Activated naive CD4-positive, alpha-beta T cell treated with Interleukin-2 at 50 U/mL for 16 hours (primary cell): ENCODE measurements at places on chromosomes 7 and 10.

GRCh38 chr10:1270490-1270889 lies 214.3 kb downstream of the WDR37 start:
- no peak for DNase-seq

- DNase-seq = no peak
Observed at GRCh38 chr10:33337326-33337957, 3.0 kb upstream of the NRP1 start.

DNA sequence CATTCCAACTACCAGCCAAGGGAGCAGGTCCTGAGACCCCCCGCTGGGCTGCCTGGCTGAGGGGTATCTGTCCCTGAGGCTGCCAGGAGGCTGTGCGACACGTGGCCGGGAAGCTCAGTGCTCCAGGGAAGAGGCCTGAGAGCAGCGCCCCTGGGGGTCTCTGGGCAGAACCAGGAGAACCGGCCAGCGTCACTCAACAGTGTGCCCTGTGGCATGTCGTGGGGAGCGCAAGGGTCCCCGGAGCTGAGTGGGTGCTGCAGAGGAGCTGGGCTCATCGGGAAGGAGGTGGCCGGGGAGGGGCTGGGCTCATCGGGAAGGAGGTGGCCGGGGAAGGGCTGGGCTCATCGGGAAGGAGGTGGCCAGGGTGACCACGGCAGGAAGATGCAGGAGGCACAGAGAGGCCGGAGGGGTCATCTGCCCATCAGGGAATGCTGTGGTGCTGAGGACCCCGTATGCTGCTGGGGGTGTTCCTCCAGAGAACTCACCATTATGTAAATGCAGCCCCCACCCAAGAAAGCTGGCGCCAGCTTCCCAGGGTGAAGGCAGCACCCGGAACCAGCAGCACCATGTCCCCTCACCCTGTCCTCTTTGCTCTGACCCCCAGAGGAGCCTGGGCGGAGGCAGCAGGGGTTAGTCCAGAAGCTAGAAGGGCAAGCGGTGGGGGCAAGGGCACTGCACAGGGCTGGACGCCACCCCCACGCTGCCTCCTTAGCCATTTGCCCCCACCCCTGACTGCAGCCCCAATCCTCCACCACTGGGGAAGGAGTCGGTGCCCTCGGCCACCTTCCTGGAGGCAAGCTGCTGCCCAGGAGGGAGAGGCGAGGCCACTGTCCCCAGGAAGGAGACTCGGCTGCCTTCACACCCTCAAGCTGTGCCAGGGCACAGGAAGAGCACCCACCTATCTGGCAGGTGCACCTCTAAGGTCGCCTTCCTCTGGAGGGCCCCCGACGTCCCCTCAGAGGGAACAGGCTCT lies 33.3 kb downstream of the CALML3 start:
- DNase-seq = no peak

DNA sequence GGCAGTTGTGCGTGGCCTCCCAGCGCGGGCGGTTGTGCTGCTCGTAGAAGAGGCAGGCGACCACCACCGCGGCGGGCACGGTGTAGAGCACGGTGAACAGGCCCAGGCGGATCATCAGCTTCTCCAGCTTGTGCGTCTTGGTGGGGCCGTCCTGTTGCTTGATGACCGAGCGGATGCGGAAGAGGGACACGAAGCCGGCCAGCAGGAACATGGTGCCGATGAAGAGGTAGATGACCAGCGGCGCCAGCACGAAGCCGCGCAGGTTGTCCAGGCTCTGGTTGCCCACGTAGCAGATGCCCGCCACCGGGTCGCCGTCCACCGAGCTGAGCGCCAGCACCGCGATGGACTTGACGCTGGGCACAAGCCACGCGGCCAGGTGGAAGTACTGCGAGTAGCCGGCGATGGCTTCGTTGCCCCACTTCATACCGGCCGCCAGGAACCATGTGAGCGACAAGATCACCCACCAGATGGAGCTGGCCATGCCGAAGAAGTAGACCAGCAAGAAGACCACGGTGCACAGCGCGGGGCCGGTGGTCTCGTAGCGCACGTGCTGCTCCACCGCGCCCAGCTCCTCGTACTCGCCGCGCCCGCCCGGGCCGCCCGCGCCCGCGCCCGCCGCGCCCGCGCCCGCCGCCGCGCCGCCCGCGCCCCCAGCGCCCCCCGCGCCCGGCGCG lies 2.2 kb downstream of the FZD8 start:
- no peak for DNase-seq

DNA sequence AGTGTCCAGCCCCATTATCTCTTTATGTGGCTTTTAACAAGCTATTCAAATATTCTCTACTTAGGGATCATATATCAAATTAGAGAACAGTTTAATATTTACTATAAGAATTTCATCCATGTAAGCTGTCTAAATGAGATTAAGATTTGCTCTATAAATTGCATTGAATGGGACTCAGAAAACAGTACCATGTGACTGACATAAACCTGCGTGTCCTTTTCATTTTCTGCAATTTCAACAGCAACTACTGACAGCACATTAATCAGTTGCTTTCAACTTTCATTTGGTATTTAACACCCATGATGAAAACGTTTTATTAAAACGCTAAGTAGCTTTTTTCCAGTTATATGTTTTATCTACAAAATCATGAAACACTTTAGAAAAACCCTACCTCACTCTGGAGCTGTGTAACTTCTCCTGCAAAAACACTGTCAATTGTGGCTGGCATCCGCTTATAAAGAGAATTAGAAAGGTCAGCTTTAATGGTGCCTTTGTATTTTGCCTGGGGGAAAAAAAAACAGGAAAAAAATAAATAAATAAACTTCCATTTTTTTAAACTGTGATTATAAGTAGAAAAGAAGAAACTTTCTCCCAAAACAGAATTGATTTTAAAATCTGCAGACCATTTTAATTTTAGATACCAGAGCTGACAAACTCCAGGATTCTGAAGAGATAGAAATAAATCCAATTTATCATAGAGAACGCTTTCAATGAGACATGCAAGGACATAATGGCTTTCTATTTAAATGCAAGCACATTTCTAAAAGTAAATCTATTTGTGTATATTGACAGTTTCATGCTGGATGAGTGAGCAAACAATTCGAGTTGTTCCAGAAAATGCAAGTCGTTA lies 9.2 kb downstream of the NEBL start:
- DNase-seq = no peak

DNA sequence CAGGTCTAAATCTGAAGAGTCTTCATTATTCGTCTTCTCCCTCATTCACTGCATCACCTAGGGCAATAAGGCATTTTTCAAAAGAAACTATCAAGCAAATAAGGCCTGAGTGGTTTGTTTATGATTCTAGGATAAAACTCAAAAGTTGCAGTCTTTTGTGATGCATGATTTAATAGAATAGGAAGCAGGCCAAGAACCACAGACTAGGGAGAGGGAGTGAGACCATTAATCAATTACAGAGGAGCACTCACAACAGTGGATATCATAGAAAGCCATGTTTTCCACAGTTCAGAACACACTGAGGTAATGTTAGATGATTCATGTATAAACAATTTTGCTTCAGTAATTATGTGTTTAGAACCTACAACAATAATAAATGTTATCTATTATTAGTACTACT lies 87.8 kb upstream of the LRRTM3 start:
- DNase-seq = no peak

DNA sequence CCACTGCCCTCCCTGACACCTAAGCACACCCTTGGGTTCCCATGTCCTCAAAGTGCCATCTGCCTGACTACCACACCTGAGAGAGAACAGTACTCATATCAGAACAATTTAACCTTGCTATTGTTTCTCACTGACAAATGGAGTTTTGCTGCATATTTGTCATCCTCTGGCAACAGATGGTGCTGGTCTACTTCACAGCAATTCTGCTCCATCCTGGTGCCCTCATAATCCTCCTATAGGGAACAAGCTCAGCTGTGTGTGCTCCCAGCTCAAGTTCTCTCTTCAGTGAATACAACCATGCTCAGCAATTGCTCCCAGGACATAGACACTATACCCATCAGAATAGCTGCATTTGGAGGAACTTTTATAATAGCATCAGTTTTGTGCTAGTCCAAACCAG lies 32.8 kb upstream of the ITGB1 start:
- DNase-seq = no peak

- no peak for DNase-seq
Observed at GRCh38 chr10:18211862-18212261, 71.6 kb downstream of the CACNB2 start.

DNA sequence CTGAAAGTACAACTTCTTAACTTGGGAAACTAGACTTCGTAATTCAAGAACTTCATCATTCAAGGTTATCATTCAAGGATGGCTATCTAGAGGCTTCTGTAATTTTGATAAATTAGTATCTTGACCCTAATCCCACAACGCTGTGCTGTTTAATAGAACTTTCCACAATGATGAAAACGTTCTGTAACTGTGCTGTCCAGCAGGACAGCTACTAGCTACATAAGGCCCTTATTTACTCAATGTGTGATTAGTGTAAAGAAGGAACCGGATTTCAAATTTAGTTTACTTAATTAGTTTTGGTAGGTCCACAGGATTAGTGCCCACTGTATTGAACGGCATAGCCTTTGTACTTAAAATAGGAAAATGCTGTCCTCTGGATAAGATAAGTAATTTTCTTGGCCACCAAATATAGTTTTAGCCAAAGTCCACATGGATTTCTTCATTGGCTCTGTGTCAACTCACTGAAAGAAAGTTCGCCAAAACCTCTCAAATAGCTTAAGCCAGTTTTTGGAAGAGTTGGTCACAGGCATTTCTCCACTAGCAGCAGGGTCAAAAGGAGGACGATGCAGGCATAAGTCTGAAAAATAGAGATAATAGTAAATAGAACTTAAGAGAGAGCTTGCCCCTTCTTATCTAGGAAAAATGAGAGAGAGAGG lies 17.3 kb downstream of the DGKI start:
- DNase-seq = no peak

- DNase-seq = no peak
Observed at GRCh38 chr7:3464900-3465622, 164.0 kb downstream of the SDK1 start.

DNA sequence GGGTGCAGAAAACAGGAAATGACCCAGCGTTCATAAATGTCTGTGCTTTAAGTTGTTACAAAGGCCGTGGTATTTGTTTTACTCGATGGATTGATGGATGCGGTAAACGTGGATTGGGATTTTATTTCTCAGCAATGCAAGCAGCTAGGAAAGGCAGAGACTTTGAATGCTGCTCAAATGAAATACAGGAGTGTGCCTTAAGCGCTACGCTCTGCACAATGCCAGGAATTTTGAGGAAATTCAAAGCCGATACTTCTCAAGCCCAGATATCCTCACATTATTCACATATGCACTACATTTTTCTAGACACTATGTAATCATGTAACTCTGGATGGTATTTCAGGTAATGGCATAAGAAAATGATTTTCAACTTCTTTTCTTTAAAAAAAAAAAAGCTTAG lies 514.3 kb upstream of the ADARB2 start:
- DNase-seq = no peak

GRCh38 chr10:119039161-119039560 lies 9.6 kb downstream of the NANOS1 start:
- DNase-seq = no peak

DNA sequence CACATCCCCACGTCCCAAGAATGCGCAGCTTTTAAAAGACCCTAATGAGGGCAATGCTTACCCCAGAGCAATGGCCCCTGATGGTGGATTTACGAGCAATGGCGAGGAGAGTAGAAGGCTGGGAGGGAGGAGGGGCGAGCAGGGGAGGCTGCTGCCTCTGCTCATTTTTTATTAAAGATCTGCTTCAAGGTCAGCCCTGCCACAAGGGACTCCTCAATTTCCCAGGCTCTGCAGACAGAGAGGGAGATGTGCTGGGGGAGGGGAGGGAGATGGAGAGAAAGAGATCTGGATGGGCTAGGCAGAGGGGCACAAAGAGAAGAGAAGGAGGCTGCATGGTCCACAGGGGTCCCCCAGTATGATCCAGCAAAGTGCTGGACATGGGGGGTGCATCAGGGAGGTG lies 7.8 kb upstream of the SRRM3 start:
- no peak for DNase-seq

DNA sequence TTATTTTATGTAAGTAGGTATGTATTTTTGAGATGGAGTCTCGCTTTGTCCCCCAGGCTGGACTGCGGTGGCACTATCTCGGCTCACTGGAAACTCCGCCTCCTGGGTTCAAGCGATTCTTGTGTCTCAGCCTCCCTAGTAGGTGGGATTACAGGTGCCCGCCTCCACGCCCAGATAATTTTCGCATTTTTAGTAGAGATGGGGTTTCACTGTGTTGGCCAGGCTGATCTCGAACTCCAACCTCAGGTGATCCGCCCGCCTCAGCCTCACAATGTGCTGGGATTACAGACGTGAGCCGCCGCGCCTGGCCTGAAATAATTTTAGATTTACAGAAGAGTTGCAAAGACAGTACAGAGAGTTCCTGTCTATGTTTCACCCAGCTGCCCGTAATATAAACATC lies 37.5 kb downstream of the PFKFB3 start:
- no peak for DNase-seq

GRCh38 chr10:72242675-72243074 lies 26.6 kb upstream of the ASCC1 start:
- DNase-seq = no peak

GRCh38 chr7:153405704-153406485 lies 646.3 kb upstream of the DPP6 start:
- no peak for DNase-seq
